EH (cell line): ENCODE measurements at places on chromosomes 7 and 10.

GRCh38 chr10:126893841-126894240 is 11.4 kb upstream of the DOCK1 start:
- DNase-seq, result no peak

- DNase-seq, result no peak
These were observed 90.2 kb downstream of the TACC2 start for GRCh38 chr10:122078965-122079795.

GRCh38 chr10:12513003-12513365 is 163.6 kb downstream of the CAMK1D start:
- no peak for DNase-seq

DNA sequence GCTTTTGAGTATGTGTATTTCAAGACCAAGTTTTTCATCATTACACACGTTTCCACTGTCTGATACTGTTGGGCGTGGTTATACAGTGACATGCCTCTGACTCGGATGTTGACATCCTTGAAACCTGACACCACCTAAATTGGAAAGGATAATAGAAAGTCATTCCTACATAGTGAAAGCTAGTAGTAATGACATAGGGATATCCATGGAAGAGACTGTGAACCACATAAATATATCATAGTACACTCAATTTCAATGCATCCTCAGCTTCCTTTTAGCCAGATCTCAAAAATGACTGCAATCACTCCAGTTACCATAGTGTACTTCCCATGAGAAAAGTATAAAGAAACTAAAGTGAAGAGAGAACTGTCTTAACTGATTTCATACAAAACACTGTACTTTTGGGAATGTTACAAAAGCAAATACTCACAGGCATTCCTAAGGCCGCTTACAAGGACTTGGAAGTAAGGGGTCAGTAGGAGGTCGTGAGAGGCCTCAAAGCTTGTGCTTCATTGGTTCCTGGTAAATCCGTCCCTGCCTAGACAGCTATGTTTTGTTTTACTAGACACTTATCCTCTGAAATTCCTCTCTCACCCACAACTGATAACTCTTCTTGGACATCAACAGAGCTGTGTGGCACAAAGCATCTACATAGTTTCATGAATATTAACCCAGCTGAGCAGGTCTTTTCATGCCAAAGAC is 71.8 kb upstream of the VWDE start:
- DNase-seq, result peak; percentile 13

DNA sequence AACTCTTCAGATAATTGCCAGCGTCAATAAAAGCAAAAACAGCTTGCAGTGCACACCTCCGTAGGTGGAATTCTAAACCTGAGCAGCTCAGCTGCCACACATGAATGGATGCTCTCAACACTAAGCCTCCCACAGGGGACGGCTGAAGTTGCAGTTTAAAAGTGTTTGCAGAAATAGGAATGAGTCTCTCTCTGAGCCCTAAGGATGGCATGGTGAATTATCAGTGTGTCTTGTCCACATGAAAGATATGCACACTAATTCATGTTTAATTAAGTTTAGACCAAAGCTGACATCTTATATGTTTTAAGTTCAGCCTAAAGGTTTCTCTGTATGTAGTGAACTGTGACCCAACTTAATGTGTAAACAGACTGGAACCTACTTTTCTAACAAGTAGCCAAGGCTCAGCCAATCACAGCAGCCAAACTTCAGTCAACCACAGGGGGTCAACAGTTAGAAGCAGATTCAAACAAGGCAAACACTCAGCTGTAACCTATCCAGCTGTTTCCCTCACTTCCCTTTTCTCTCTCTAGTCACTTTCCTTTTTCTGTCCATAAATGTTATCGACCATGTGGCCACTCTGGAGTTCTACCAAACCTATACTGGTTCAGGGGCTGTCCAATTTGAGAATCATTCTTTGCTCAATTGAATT is 38.1 kb downstream of the CTTNBP2 start:
- no peak for DNase-seq

DNA sequence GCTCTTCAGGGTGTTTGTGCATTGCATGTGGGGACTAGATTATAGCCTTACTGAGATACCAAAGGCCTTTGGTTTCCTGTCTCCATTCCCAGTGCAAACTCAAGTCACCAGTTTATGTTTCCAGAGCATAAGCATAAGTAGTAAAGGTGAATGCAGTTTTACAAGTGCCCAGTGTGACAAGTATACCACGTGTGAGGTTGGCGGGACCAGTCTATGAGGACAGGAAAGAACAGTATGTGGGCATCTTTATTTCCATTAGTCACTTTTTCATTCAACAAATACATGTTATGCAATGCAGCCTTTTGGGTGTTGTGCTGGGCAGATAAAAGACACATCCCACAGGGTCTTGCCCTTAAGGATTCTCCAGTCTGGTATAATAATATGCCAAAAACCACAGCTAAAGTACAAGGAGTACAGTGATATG is 146.5 kb downstream of the ARID5B start:
- DNase-seq, result peak; percentile 49

DNA sequence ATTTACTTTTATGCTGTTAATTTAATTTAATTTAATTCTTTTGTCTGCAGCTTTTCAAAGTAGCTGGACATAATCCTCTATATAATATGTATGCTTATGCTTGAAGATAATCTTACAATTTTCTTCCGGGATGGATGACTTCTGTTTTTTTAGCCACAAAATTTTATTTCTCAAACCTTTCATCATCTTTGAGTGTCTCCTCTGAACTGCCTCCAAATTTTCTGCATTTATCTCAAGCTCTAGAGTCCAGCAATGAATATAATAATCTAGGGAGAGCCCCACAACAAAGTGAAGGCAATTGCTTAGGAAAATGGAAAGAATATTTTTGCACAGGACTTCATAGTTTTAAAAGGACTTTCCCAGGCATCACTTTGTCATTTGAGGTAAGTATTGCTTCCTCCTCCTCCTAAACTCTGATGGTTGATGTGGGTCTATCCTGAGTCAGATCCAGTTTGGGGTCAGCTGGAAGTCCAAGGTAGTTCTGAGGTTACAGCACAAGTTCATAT is 53.7 kb upstream of the FAM3C start:
- no peak for DNase-seq

DNA sequence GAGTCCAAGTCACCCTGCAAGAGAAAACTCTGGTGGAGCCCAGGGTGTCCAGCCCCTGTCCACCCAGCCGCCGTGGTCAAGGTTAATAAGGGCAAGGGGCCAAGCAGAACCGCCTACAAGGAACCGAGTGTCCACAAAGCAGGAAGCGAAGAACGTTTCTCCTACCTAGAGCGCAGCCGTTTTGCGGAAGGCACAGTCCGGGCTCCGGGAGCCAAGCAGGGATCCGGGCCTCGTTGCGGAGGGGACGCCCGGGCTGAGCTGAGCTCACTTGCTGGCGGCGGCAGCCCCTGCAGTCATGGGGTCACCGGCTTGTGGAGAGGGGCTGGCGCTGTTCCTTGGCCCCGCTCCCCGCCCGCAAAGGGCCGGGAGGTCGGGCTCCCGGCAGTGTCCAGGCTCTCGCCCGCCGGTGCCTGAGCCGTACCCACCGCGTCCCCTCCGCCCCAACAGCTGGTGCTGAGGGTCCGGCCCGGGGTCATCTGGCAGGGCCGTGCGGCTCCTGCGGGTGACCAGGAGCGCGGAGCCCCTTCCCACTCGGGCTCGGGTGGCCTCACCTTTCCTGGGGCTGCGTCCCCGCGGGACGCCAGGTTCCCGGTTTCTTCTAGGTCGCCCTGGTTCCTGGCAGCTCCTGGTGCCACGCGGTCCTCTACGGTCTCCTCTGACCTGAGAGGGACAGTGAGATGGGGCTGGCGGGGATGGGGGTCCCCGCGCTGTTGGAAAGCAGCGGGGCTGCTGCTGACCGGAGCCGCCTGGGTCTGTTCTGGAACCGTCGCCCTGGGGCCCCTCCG is 14.0 kb upstream of the ZNF273 start:
- DNase-seq, result peak; percentile 13

- DNase-seq, result peak; percentile 68
These were observed 427.9 kb upstream of the CELF2 start for GRCh38 chr10:10589540-10590303.

DNA sequence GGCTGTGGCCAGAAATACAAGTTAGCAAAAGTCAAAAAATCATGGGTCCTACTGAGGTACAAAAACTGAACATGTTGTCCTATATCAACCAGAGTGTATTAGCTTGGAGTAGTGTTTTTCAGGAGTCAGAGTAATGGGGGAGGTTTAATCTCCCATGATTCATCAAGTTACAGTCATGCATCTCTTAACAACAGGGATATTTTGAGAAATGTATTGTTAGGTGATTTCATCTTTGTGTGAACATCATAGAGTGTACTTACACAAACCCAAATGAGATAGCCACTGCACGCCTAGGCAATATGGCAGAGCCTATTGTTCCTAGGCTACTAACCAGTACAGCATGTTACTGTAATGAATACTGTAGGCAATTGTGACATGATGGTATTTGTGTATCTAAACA is 14.9 kb upstream of the TES start:
- peak; percentile 35 for DNase-seq

DNA sequence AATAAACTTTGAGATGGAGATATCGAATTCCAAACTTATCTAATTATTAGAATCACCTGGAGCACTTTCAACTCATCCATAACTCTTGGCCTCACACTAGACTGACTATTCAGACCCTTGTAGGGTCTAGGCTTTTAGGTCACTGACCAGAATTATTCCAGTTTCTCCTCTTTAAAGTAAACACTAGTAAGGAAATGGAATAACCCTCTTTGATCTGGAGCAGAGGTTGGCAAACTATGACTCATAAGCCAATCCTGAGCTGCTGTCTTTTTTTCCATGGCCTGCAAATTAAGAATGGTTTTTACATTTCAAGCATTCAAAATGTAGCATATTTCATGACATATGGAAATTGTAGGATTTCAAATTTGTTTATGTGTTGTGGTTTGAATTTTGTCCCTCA is 1601.9 kb downstream of the REEP3 start:
- DNase-seq, result no peak

DNA sequence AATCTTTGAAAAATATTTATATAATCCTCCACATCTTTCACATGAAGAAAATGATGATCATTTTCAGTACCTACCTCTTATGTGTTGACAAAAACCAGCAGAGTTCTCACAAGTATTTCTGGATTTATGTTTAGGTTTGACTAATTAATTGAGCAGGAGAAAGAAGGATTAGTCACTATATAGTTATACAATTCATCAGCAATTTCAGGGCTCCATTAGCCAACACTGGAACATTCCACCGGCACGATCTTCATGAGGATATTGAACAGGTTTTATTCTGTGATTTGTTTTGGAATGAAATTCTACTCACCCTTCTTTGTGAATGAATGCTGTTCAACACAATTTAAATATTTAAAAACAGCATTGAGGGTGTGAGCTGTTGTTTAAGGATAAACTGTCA is 163.2 kb downstream of the SEM1 start:
- DNase-seq, result no peak

- peak; percentile 33 for DNase-seq
These were observed 19.0 kb upstream of the CPN1 start for GRCh38 chr10:100100651-100101184.

GRCh38 chr10:98260752-98261151 is 7.2 kb downstream of the LOXL4 start:
- no peak for DNase-seq

- DNase-seq, result peak; percentile 44
These were observed 367.9 kb upstream of the MBL2 start for GRCh38 chr10:53140506-53140905.

GRCh38 chr10:88850712-88851111 is 932 bp downstream of the ANKRD22 start:
- no peak for DNase-seq

DNA sequence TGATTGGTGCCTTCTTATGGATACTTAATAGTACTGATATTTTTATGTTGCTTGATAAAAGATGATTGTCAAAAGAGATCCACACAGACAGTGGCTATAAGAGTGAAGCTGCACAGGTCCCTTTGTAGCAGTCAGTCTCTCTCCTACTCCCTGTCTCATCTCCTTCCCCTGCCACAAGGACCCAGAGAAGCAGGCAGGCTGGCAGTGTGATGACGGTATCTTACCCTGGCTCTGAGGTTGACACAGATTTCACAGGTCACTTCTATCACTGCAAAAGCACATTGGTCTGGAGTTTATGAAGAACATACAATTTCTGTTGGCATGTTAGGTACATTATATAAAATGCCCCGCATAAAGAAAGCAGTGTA is 64.4 kb upstream of the AHR start:
- DNase-seq, result peak; percentile 14

- peak; percentile 82 for DNase-seq
These were observed 61.4 kb downstream of the BICC1 start for GRCh38 chr10:58574058-58574457.

DNA sequence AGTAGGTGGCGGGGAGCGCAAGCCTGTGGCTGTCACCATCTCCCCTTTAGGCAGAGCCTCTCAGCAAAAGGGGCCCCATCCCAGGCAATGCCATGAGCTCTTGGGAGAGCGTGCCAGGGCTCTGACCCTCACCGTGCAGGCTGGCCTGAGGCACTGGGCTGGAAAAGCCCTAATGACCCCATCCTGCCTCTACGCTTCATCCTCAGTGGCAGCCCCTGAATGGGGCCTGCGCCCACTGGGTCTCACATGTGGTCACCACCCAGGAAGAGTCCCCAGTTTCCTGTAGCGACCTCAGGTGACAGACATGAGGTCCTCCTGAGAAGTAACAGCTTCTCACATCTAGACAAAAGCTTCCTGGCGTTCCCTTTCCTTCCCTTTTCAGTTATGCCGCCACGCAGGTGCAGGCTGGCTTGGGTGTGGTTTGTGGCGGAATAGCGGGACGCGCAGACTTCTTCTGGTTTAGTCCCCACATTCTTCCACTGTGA is 59.2 kb downstream of the CLEC2L start:
- DNase-seq, result no peak

- peak; percentile 29 for DNase-seq
These were observed 19.9 kb upstream of the HSPB1 start for GRCh38 chr7:76282344-76283253.

DNA sequence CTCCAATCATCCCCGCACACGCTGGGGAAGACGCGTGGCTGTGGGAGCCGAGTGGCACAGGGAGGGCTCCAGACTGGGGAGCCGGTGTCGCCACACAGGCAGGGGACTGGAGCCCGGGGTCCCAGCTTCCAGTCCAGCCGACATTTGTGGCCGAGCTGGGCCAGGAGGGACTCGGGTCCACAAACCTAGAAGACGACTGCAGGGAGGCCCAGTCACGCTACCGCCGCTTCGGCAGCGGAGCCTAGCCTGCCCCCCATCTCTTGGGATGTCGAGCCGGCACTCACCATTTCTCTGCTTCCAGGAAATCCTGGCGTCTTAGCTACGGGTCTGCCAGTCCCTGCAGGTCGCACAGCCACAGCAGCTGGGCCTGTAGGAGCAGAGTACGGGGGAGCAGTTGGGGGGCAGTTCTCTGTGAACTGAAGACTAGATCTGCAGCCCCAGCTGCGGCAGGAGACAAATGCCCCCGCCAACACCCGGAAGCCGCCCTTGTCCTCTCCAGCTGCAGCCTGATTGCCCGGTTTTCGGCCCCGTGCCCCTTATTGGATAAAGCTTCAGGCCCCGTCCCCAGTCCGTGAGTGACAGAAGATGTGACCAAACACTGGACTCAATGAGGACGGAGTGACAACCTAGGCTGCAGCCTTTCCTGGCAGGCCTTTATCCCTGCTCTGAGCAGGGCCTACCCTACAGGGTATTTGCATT is 270.7 kb downstream of the ZNF33B start:
- DNase-seq, result peak; percentile 65
